Psoas muscle (tissue), 8 donors: ENCODE measurements at places on chromosomes 5 and 9. TPM values are rescaled to one million over a fixed set of nuclear protein-coding genes. Genes with fewer than 3 reads are reported as not detected.

The C9orf50 gene
- total RNA-seq, result not detected

The BOD1 gene
- total RNA-seq, result 114 TPM

- no peak for DNase-seq
Measured at GRCh38 chr9:8762479-8763085, 963.0 kb upstream of the DMAC1 start.

GRCh38 chr9:21399956-21400355 is 9.0 kb upstream of the IFNA8 start:
- DNase-seq, result no peak

- DNase-seq, result no peak
Measured at GRCh38 chr5:169049712-169050111, 251.2 kb downstream of the SLIT3 start.

GRCh38 chr5:19555876-19556275 is 432.1 kb downstream of the CDH18 start:
- DNase-seq, result no peak

The ARHGEF39 gene
- total RNA-seq, result 0.21 TPM

GRCh38 chr5:68217047-68217355 is 1.4 kb downstream of the PIK3R1 start:
- DNase-seq, result no peak
